T47D (cell line): ENCODE measurements at places on chromosomes 7 and 10.

DNA sequence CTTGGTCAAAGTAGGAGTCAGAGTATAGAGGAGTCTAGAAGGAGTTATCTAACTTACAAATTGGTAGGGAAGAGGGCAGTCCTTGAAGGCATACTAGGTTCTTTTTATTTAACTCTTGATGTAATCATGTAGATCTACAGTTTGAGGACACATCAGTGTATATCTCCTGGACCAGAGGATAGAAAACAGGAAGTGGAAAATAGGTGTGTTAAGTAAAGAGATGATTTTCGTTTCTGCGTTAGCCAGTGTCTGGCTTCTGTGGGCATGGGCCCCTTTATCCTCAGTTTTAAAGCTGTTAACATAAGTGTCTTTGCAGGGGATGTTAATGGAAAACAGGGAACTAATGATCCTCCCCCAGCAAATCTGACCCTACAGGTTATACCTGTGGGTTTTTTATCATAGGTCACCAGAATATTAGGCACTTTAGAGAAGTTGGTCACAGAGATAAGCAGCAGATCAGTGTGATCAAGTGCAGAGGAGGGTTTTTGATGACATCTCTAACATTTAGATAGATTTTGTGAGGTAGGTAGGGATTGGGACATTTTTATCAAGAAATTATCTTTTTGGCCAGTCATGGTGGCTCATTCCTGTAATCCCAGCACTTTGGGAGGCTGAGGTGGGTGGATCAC is 58.6 kb upstream of the PRSS1 start:
- no peak for DNase-seq

DNA sequence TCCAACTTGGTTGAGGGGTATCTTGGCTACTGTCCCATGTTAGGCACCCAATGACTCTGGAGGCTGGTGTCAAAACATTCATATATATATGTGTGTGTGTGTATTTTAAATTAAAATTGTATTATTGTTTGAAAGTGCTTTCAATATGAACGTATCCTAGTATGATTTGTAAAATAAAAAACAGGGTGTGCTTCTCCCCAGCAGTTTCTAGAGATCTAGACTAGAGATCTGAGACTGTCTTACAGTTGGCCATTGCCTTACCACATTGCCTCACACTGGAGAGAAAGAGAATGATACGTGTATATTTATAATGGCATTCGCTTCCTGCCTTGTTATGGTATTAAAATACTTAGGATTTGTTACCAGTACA is 1.2 kb downstream of the BAG3 start:
- peak; percentile 66 for DNase-seq

- peak; percentile 58 for DNase-seq
These were observed 244.4 kb downstream of the TNS3 start for GRCh38 chr7:47337531-47337930.

GRCh38 chr7:25790963-25791362 is 361.0 kb upstream of the NFE2L3 start:
- no peak for DNase-seq

DNA sequence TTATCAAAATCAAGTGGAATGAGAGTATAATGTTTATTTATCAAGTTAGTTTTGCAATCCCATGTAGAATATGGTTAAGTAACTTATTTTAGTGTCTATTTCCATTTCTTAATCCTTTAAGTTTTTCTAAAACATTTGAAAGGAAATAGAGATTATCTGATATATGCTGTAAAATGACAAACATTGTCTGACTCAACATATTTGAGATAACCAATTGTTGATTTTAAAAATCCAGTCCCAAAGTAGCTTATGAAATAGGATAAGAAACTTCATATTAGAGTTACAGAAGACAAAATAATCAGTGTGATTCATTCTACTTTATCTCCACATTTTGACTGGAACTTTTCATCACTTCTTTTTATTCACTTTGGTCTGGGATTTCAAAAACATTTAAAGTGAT is 38.7 kb upstream of the CDK1 start:
- DNase-seq: no peak

- DNase-seq: no peak
These were observed 285.8 kb upstream of the SP4 start for GRCh38 chr7:21142081-21142480.

GRCh38 chr10:97533888-97534287 is 35.2 kb downstream of the UBTD1 start:
- no peak for DNase-seq

DNA sequence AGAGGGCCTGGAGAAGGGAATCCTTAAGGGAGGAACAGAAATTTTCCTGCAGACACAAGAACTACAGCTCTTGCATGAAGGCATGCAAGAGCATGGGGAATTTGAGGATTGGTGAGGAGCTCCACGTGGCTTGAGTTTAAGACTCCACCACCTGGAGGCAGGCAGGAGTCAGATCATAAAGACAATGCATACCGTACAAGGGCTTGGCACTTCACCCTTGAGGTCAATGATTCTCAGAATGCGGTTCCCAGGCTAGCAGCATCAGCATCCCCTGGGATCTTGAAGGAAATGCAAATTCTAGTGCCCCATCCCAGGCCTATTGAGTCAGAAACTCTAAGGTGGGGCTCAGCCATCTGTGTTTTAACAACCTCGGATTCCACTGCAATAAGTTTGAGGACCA is 143.8 kb downstream of the C7orf25 start:
- peak; percentile 12 for DNase-seq

- DNase-seq: no peak
These were observed 919.8 kb upstream of the C7orf33 start for GRCh38 chr7:147670759-147671158.

DNA sequence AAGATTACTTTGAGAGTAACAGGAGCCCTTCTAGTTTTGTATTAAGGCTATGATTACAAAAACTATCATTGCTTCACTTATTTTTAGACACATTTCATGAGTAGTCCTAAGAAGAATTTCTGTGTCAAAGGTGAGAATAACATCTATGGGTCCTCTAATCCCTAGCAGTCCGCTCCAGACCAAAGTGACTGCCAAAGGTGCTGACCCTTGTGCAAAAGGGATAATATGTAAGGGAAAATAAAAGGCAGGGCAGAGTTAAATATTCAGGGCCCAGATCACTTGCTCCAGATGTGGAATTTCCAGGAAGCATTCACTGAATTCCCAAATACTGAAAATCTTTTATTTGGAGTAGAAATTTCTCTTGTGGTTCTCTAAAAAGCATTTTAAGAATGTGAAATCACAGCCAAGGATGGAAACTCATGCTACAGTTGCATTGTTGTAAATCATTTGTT is 29.3 kb downstream of the RHOBTB1 start:
- DNase-seq: no peak

GRCh38 chr10:120521880-120522279 is 64.9 kb downstream of the PLPP4 start:
- DNase-seq: no peak

GRCh38 chr7:15487896-15488295 is 73.9 kb downstream of the AGMO start:
- DNase-seq: no peak

DNA sequence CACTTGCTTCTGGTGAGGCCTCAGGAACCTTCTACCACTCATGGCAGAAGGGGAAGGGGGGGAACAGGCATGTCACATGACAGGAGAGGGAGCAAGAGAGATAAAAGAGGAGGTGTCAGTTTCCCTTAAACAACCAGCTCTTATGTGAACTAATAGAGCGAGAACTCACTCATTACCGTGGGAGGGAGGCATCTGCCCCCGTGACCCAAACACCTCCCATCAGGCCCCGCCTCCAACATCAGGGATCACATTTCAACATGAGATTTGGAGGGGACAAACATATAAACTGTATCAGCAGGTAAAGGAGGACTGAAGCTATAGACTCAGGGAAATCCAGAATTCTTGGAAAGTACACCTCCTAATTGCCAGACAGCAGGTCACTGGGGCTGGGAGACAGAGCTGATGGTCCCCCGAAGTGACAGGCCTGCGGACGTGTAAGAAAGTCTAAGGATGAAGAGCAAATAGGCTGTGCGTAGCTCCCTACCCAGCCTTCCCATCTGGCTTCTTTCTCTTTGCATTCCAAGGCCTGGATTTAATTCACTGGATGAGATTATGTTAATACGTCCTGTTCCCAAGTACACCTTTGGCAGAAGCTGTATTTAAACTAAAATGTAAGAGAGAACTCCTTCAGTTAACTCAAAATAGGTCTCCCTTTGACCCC is 186.7 kb upstream of the LYZL2 start:
- no peak for DNase-seq

GRCh38 chr10:11145495-11145855 is 127.8 kb downstream of the CELF2 start:
- DNase-seq: no peak

GRCh38 chr10:62018131-62018911 is 116.8 kb downstream of the ARID5B start:
- DNase-seq: peak; percentile 25

- no peak for DNase-seq
These were observed 38.0 kb upstream of the RTKN2 start for GRCh38 chr10:62306663-62307062.

DNA sequence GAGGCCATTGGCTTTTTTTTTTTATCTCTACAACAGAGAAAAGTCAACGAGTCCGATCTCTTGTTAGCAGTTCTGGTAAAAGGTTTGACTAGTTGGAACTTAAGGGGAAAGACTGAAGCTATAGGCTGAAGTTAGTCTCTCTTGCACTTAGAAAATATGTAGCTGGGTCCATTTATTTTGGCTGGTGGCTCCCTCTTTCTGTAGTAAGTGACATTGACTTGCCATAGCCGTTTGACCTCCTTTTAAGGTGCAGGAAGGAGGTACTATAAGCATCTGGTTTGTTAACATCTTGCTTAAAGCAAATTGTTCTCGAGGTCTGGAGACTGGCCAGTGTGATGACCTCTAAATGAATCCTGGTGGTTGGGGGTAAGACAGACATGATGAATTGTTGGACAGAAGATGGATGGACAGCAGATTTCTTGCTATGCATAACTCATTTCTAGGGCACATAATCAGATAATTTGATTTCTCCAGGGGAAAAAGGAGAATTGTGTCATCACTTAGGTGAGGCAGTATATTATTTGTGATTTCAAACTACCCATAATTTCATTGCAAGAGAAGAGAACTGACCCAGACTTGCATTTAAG is 356.3 kb upstream of the GALNT17 start:
- peak; percentile 87 for DNase-seq

DNA sequence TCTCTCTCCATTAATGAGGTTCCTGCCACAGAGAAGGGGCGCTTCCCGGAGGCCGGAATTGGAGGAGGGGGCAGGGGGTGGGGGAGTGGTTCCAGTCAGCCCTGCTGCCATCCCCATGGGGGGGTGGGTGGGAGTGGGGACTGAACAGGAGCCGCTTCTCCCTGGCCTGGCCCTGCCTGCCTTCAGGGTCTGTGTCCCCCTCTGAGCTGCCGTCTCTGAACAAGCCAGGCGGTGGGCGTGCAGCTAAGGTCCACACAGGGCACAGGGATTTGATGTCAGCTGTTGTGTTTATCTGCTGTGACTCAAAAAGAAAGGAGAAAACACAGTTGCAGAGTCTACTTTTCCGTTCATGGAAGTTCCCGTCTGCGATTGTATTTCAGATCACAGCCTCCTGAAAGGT is 141.5 kb upstream of the PCBD1 start:
- no peak for DNase-seq

DNA sequence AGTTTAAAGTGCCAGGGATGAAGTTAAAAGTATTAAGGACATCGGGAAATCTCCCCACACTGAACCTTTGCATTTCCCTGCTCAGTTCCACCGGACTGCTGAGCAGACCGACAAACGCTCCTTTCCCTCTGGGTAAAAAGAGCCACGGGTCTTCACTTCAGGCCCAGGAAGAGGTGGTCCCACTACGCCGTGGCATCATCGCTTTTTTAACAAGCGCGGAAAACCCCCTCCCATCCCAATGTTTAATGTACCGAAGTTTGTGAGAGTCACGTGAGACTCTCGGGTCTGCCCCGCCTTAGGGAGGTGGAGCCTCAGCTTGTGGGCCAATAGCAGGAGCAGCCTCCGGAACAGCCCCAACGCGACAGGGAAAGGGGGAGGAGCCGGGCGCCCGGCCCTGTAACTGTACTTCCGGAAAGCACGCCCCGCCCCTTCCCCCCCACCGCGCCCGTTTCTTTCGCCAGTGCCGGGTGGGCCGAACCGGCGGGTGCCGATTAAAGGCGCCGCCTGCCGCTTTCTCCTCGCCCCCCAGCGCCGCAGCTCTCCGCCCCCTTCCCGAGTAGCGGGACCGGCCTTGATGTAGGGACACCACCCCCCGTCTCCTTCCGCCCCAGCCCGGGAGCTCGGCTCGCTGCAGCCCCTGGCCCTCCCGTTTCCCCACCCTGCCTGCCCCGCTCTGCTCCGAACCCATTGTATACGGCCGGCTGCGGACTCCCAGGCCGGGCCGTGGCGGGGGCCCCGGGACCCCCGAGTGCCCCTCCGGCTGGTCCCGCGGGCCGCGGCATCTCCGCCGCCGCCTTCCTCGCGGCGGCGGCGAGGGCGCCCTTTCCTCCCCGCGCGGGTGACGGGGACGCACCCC is 2.2 kb upstream of the TRIM8 start:
- DNase-seq: peak; percentile 98

DNA sequence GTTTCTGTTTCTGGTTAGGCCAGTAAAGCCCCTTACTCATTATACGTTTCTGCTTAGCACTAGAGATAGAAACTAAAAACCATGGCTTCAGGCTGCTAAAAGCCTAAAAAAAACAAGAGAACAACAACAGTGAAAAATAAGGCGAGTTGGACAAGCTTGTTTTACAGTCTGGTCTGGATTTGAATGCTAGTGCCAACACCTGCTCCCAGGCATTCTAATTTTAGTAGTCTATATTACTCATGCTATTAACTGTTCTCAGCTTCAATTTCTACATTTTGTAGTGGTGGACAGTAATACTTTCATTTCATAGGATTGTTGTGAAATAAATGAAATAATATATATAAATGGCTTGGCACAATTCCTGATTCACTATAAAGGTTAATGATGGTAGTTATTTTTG is 108.5 kb downstream of the HBP1 start:
- no peak for DNase-seq

GRCh38 chr7:17176371-17177032 is 122.0 kb upstream of the AHR start:
- DNase-seq: no peak

- DNase-seq: peak; percentile 43
These were observed 299.4 kb downstream of the SNX13 start for GRCh38 chr7:17640730-17641377.

- DNase-seq: no peak
These were observed 49.4 kb downstream of the CAV1 start for GRCh38 chr7:116574025-116574822.

DNA sequence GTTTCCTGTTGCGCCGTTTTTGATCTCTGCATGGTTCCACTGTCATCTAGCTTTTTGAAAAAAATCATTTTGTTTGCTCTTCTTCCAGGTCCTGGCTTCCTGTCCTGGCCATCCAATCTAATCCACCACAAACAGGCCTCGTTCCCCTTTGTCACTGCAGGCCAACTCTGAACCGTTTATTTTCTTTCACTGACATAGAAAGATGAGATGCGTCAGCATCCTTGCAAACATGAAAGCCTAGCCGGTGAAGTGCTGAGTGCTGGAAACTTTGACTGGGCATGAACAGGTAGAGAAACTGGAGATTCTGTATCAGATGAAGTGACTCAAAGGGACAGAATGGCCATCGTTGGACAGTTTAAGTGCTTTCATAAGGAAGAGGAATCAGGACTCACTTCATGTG is 1247.8 kb downstream of the TYW1 start:
- no peak for DNase-seq

- DNase-seq: no peak
These were observed 5.0 kb upstream of the ZNF518A start for GRCh38 chr10:96125142-96125515.

- no peak for DNase-seq
These were observed 12.7 kb upstream of the BTBD16 start for GRCh38 chr10:122258136-122259074.

GRCh38 chr10:61452151-61452651 is 980 bp downstream of the TMEM26 start:
- no peak for DNase-seq
